ENCODE measurements at places on chromosomes 6 and 20.

DNA sequence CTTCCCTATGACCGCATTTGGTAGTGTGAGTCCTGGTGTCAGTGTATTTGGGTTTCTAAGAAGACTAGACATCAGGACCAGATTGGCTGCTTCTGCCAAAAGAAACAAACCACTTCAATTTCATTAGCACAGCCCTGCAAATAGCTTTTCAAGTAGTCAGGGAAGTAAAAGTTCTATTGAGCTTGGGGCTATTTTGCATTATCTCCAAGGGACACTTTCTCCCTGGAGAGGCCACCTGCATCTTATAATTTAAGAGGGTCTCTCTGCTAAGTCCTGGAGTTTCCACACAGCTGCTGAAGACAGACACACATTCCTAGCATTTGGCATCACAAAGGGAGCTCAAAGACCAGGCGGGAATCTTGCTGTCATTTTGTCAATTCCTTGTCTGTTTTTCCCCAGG lies 141.2 kb downstream of the BMP2 start:
- no peak for DNase-seq

DNA sequence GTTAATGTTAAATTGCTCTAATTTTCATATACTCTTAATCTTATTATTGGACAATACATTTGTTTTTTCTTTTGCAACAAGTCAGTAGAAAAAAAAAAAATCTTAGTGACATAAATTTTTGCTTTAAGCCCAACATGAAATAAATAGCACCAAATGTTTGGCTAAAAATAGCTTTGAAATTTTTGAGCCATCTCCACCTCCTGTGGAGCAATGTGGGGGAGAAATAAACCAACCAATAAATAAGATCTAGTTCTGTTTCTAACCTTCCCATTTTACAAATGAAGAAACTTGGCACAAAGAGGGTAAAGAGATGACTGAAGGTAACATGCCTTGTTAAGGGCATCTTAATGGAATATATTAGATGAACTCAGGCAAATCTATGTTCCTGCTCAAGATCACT lies 91.4 kb downstream of the PRKN start:
- no peak for DNase-seq

DNA sequence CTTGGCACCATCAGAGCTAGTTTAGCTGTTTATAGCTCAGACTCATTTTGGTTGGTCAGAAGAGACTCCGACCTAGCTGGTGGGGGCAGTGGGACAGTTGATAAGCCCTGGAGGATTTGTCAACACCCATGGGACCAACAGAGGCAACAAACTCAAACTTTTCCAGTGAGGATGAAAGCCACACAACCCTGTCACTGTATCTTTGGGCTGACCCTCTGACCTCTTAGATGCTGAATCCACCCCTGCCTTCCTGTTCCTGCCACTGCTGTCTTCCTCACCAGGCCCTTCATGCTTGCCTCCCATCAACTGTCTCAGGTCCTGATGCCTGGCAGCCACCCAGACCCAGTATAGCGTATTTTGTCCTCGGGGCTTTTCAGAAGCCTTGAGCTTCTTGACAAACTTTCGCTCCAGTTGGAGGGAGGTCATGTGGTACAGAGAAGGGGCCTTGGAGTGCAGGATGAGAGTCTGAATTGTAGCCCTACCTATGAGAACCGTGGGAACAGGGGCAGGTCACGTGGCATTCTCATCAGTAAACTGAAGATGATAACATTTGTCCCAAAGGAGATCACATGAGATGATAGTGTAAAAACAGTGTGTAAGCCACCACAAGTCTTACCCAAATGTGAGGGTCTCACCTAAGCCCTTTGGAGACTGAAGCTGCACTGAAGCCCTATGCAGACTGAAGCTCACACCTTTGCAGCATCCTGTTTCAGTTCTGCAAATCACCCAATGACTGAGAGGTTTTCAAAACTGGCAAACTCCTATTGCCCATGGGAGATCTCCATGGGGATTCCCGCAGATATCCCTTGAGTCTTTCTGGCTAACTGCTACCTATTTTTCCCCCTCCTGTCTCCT lies 72.0 kb upstream of the F13A1 start:
- DNase-seq, result no peak

- DNase-seq, result no peak
Observed at GRCh38 chr6:144094731-144095133, 641 bp downstream of the SF3B5 start.

DNA sequence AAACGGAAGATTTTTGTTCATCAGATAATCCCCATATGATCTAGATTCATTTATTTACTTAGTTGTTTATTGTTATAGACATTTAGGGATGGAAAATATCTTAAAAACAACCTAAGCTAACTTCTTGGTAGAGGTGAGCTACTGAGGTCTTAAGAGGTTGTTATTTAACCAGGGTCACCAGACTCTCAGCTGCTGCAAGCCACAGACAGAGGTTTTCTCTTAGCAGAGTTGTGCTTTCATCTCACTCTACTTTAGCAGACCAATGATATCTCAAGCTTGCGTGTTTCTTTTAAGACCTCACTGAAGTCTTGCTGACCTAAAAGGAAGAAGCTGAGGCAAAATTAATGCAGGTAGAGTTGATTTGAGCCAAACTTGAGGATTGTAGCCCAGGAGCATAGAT lies 43.6 kb downstream of the NCOA7 start:
- DNase-seq, result no peak

DNA sequence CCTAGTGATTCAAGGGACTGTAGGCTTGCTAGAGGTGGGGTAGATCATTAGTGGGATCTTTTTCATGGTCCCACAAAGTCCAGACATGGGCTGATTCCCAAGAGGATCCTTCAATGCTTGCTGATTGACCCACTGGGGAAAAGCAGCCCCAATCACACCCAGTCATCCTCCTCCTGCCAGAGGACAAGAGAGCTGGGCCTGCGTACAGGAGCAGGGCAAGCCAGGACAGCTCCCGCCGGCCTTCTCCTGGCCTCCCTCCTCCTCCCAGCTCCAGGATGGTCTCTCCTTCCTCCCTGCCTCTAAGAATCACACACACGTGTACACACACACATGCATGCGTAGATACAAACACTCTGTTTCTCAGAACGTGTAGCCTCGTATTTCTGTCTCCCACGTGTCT lies 27.0 kb downstream of the KCNK15 start:
- no peak for DNase-seq

DNA sequence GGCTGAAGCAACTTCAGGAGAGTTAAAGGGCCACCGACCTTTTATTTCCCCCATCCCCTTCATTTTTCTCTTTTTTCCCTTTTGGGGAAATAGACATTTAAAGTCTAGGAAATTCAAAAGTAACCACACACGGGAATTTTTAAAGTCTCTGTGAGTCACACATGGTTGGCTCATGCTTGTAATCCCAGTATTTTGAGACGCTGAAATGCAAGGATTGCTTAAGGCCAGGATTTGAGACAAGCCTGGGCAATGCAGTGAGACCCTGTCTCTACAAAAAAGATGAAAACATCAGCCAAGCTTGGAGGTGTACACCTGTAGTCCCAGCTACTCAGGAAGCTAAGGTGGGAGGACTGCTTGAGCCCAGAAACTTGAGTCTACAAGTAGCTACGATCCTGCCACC lies 34.2 kb downstream of the KATNA1 start:
- no peak for DNase-seq

- no peak for DNase-seq
Observed at GRCh38 chr6:28408076-28408802, 8.7 kb upstream of the ZSCAN12 start.

DNA sequence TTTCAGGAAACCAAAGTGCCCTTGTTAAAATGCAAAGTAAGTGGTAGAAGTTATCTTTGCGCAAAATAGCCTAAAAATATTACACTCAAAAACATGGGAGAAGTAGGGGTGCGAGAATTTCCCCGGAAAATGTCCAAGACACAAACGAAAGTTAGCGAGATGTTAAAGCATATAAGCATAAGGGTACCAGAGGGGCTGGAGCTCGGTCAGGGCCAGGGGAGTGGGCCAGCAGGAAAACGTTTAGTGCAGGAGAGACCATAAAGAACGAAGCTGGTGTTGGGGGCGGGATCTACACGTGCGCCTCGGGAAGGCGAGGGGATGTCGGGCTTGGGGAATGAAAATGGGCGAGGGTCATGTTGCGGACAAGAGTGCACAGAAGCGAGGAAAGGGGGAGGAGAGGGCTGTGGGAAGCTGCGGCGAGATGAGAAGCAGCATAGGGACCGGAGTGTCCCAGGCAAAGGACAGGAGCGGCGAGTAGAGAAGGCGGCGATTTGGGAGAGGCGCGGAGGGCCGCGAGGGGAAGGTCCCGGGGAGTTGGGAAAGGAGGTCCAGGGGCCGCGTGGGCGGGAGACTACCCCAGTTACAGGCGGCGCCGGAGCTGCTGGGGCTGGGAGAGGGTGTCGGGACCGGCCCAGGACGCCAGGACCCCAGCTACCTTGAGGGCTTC lies 600 bp downstream of the XPO5 start:
- DNase-seq, result no peak

DNA sequence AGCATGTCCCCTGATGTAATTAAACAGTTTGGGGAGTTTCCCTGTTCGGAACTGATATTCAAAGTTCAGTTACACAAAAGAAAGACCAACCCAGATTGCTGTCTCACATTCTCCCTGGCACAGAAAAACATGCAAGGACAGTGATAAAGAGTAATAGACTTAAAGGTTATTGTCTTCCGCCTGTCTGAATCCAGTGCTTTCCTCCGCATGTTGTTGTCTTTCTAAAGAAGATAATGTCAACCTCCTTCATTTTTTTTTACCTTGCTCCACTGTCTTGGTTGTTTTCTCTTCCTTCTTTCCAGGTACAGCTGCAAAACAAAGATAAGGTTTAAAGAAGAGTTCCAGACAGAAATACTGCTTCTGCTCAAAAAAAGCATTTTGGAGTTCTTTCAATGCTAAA lies 284.5 kb downstream of the TRDN start:
- DNase-seq, result no peak

GRCh38 chr20:58389324-58389967 lies 417 bp downstream of the VAPB start:
- no peak for DNase-seq

DNA sequence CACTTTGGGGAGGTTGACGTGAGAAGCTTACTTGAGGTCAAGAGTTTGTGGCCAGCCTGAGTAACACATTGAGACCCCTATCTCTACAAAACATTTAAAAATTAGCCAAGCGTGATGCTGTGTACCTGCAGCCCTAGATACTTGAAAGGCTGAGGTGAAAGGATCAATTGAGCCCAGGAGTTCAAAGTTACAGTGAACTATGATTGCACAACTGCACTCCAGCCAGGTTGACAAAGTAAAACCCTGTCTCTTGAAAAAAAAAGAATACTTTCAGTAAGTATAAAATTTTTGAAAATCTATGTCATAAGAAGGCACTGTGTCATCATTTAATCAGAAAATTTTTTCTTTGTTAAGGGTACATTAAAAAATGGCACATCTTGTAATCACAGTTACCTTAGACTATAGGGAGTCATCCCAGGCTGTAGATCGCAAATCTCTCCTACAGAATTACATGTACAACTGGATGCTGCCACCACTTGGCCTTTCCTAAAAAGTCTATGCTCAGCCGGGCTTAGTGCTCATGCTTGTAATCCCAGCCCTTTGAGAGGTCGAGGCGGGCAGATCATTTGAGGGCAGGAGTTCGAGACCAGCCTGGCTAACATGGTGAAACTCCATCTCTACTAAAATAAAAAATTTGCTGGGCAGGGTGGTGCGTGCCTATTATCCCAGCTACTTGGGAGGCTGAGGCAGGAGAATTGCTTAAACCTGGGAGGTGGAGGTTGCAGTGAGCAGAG lies 17.0 kb upstream of the MRS2 start:
- DNase-seq, result no peak

- DNase-seq, result no peak
Observed at GRCh38 chr6:151494936-151495320, 1.1 kb downstream of the CCDC170 start.
